Stomach (tissue), 19 donors: ENCODE measurements at places on chromosomes 1 and 21. TPM values are rescaled to one million over a fixed set of nuclear protein-coding genes. Genes with fewer than 3 reads are reported as not detected.

GRCh38 chr1:229046251-229046853 lies 224.6 kb upstream of the RAB4A start:
- no peak for DNase-seq

DNA sequence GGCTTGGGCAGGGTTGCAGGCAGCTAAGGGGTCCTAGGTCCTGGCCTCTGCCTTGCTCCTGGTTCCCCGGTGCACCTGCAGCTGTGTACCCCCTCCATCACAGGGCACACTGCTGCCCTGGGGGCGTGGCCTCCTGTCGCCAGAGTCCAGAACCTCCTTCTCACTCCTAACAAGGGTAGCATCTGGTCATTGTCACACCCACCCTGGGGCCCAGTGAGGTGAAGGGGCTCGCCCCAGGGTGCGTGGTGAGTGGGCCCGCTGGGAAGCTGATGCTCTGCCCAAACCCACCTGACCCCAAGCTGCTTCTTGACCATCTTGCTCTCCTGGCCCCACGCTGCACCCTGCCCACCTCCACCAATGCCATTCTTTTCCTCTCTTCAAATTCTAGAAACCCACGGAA lies 44.5 kb downstream of the AJAP1 start:
- DNase-seq, result no peak

GRCh38 chr1:79655876-79656275 lies 649.3 kb upstream of the ADGRL4 start:
- no peak for DNase-seq

DNA sequence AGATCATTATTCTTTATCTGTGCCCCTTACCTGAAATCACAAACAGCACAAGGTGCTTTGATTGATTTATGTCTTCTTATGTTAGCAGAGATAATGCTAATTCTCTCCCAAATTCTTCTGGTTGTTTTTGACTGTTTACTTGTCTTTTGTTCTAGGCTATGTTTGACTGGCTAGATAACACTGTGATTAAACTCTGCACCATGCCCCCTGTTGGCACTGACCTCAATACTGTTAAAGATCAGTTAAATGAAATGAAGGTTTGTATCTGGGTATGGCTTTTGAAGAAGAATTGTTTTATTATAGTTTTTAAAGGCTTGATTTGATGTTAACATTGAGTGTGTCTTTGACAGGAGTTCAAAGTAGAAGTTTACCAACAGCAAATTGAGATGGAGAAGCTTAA lies 49.6 kb upstream of the BMP8A start:
- DNase-seq, result no peak

GRCh38 chr1:90201467-90202358 lies 206.8 kb downstream of the ZNF326 start:
- DNase-seq, result peak; percentile 81

DNA sequence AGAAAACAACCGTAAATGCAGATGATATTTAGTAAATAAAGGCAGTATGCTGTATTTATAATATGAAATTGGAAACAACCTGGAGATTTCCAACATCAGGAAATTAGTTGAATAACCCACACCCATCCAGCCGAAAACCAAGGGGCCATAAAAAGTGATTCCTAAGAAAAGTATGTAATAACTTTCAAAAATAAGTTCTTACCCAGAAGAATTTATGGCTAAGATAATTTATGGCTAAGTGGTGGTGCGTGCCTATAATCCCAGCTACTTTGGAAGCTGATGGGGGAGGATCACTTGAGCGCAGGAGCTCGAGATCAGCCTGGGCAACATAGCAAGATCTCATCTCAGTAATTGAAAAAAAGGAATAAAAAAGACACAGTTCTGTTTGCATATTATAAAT lies 43.2 kb downstream of the TMCO4 start:
- DNase-seq, result no peak

DNA sequence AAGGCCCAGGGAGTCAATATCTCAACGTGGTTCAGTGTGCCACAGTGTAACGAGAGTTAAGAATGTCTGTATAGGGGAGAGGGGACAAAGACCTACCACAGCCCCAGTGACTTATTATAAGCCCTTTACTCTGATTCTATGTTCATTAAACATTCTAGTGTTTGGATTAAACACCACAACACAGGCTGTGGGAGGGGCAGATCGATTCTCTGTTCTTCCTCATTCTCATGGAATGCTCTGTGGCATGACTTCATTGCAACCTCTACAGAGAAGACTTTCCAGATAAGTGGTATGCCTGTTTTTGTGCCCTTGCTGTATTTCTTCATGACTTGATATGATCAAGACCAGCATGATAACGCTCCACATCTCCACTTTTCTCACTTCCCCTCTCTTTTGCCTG lies 39.0 kb upstream of the CD5L start:
- DNase-seq, result no peak

DNA sequence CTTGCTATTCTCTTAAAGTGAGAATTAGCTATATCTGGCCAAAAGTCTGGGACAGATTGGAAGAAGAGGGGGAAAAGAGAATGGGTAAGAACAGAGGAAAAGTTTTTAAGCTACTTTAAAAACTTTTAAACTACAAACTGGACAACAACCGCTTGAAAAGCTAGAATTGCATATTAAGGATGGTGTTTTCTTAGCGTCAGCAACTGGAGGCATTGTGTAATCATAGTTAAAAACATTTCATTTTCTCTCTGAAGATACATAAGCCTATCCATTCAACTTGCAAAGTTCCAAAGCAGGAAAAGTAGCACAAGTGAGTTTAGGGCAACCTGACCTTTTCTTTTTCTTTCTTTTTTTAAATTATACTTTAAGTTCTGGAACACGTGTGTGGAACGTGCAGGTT lies 10.9 kb downstream of the PBX1 start:
- DNase-seq, result no peak

DNA sequence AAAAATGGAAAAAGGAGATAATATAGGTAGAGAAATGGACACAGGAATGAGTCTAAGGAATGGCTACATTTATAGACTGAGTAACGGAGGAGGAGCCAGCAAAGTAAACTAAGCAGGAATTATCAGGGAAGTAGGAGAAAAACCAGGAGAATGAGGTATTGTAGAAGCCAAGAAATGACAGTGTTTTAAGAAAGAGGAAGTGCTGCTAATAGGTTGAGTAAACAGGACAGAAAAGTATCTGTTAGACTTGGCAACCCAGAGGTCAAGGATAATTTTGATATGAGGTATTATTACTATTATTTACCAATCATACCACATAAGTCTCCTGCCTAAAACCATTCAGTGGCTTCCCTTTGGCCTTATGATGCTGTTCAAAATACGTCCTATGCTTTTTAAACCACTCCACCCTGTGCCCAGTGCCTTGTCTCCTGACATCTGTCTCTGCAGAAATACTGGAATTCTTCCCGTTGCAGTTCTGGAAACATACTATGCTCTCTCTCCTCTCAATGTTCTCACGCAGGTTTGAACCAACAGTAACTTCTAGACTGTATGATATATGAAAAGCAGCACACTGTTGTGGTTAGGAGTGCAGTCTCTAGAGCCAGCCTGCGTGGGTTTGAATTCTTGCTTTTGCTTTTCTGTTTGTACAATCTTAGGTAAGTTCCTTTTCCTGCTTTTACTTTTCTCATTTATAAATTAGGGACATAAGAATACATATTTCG lies 24.6 kb upstream of the NEK7 start:
- no peak for DNase-seq

DNA sequence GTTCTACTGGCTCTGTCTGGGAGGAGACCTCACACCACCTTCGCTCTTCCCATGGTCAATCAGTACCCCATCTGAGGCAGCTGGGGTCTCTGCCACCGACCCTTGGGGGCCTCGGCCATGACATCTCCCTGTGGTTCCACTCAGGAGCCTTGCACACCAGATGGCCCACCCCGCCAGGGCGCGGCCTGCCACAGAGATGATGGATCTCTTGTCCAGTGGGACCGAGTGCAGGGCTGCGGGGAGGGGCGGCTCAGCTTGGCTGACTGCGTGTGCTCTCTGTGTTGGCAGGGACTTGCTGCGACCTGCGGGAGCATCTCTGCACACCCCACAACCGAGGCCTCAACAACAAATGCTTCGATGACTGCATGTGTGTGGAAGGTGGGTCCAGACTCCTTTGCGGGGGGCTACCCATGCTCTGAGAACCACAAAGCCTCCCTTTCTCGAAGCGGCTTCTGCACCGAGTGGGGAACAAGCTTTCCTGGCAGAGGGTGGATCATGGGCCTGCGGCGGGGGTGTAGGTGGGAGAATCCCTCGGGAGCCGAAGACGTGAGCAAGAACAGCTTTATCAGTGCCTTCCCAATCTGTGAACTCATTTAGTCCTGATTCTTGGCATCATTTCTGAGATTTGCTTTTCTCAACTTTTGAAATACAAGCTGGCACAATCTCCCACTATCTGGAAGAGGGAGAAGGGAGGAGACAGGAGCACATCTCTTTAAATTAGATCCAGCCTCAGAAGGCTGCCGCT lies 20.9 kb upstream of the AGTRAP start:
- DNase-seq, result no peak

- DNase-seq, result no peak
These were observed 19.8 kb downstream of the SLC25A33 start for GRCh38 chr1:9558946-9559545.

DNA sequence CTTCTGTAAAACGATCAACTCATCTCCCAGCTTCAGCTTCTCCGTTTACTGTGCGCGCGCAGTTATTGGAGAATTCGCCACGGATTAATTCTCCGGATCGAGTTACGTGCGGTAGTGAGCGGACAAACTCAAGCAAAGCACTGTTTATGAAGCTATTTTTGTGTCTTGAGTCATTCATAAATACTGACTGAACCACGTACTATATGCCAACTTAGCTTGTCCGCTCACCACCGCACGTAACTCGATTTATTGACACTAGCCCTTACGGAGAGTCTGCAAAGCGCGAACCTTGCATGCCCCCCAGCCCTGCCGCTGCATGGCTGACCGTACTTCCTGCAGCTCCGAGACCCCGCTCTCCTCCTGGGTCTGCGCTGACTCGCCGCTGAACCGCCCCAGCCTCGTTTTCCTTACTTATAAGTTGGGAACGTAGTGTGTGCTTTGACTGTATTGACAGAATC lies 773 bp downstream of the CHD1L start:
- DNase-seq, result no peak

DNA sequence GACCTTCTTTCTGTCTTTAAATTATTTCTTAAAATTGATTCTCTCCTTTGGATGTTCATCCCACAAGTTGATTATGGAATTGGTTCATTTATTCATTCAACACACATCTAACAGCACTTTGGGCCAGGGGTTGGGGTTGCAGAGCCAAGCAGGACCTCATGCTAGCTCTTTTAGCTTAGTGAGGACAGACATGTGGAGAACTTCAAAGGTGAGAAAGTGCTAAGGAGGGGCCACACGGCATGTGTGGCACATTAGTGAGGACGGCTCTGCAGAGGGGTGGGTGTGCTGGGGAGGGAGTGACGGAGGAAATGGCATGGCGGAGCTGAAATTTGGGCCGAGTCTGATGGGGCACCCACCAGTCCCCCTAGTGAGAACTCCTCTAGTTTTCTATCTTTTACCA lies 32.5 kb upstream of the VASH2 start:
- no peak for DNase-seq

GRCh38 chr21:16086121-16086520 lies 356.3 kb downstream of the USP25 start:
- no peak for DNase-seq

- peak; percentile 93 for DNase-seq
These were observed at the start of gene ARHGEF11 for GRCh38 chr1:157045250-157046218. Gene ARHGEF11 (minus strand): TSS chr1:157045742. CDS start chr1:157044330, 1,412 bp downstream.

GRCh38 chr1:33944846-33945245 lies 81.0 kb downstream of the HMGB4 start:
- no peak for DNase-seq

GRCh38 chr21:46165098-46165497 lies 9.7 kb upstream of the FTCD start:
- no peak for DNase-seq

Gene S100A13
- polyA plus RNA-seq, result 140 TPM

Gene JAM2
- 1.2 TPM for polyA plus RNA-seq

Gene TRNP1
- 216 TPM for polyA plus RNA-seq

Gene INAVA
- polyA plus RNA-seq, result 11.3 TPM

Gene DNAH14
- 3.5 TPM for polyA plus RNA-seq

Gene LRRN2
- polyA plus RNA-seq, result not detected

Gene FLAD1
- 40.4 TPM for polyA plus RNA-seq

Gene VSIG8
- polyA plus RNA-seq, result not detected

Gene HDGF
- polyA plus RNA-seq, result 144 TPM

Gene HSD11B1
- 14.0 TPM for polyA plus RNA-seq

Gene MANEAL
- polyA plus RNA-seq, result 2.2 TPM
